ENCODE measurements at places on chromosomes 6 and 20.
A peak's percentile ranks its signal among the peaks of the same experiment; 100 is the strongest.

- no peak for DNase-seq
Measured at GRCh38 chr6:31401403-31401802, 2.0 kb upstream of the MICA start.

DNA sequence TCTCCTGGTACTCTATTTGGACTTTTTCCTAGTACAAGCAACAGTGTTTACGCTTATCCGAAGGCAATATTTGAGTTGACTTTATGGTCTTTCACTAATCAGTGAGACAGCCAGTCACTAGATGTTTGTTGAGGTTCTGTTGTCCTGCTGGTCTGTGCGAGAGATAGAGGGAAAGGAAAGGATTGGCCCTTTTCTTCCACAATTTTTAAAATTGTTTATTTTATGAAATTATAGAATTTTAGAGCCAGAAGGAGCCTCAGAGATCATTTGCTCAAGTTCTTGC is 44.4 kb downstream of the MAP3K4 start:
- no peak for DNase-seq

DNA sequence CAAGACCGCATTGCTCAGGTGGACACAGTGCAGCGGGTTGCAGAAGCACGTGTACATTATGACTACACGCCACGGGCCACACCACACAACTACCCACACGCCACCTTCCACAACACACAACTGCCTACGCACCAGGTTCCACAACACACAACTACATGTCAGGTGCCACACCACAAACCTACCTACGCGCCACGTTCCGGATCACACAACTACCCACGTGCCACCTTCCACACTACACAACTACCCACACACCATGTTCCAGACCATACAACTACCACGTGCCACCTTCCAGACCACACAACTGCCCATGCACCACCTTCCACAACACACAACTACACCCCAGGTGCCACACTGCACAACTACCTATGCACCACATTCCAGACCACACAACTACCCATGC is 20.5 kb downstream of the THBS2 start:
- no peak for DNase-seq

GRCh38 chr6:44624936-44625573 is 237.5 kb downstream of the CDC5L start:
- DNase-seq, result no peak

- no peak for DNase-seq
Measured at GRCh38 chr6:127952831-127953230, 52.0 kb upstream of the THEMIS start.

DNA sequence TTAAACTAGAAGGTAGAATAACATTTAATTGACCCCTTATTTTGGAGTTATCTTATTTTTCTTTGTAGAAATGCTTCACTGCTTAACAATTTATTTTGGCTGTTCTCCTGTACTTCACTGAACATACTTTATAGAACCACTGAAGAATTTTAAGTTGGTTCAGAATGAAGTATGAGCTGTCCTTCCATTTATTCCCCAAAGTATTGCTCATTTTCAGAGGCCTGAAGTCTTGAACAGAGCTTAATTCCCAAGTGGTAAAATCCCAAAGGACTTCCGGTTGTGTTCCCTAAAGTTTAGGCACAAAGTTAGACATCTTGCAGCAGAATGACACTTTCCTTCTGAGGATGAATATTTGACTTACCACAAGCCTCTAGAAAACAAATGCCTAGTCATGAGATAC is 233.3 kb downstream of the TINAG start:
- no peak for DNase-seq

DNA sequence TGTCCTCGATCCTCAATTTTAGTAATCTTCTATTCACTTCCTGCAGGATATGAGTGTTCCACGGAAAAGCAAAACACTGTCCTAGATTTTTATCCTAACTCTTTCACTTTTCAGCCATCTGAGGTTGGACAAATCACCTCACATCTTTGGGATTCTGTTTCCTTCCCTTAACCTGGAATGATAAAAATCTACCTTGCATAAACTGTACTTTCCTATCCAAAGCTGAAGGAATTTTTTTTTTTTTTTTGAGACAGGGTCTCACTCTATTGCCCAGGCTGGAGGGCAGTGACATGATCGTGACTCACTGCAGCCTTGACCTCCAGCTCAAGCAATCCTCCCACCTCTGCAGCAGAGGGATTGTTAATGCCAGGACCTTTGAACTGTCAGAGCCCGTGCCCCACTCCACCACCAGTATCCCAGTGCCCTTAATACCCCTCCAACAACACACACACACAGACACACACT is 20.5 kb downstream of the CAPN11 start:
- no peak for DNase-seq

- no peak for DNase-seq
Measured at GRCh38 chr20:5191829-5192569, 65.2 kb downstream of the CDS2 start.

DNA sequence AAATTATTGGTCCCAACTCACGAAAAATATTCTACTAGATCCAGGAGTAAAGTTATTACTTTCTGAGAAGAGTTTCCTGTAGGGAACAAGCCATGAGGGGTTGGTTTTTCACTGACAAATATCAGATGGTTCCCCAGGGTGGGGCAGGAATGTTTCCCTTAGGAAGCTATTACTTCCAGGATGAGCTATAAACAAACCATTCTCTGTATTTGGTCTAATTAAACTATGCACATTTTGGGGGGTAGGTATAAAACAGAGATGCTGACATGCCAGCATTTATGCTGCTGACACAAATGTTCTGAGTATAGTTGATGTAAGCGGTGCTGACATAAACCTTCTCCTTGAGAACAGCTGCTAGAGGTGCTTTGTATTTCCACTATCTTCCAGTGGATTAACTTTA is 54.2 kb downstream of the OGFRL1 start:
- DNase-seq, result no peak

DNA sequence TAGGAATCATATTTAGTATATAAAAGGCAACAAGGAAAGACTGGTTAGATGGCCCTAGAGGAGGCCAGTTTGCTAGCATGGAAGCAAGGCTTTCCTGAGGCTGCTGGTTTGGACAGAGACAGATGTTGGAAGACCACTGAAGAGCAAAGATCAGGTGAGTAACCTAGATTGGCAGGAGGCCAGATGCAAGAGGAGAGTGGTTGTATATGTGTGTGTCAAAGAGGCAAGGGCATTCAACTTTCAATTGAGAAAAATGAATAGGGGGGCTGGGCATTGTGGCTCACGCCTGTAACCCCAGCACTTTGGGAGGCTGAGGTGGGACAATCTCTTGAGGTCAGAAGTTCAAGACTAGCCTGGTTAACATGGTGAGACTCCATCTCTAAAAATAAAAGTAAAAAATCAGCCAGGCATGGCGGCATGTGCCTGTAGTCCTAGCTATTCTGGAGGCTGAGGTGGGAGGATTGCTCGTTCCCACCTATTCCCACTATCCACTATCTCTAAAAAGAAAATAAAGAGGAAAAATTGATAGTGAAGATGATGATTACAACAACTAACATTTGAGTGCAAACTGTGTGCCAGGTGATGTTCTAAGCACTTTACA is 79.8 kb downstream of the PRDM1 start:
- no peak for DNase-seq

- DNase-seq, result peak; percentile 4
Measured at GRCh38 chr6:42136508-42137193, 5.8 kb downstream of the C6orf132 start.

- DNase-seq, result no peak
Measured at GRCh38 chr6:3438190-3439167, 18.4 kb downstream of the SLC22A23 start.

GRCh38 chr6:85641897-85642773 is 551 bp downstream of the SYNCRIP start:
- DNase-seq, result peak; percentile 48

- no peak for DNase-seq
Measured at GRCh38 chr20:51305316-51306052, 237.0 kb downstream of the NFATC2 start.

DNA sequence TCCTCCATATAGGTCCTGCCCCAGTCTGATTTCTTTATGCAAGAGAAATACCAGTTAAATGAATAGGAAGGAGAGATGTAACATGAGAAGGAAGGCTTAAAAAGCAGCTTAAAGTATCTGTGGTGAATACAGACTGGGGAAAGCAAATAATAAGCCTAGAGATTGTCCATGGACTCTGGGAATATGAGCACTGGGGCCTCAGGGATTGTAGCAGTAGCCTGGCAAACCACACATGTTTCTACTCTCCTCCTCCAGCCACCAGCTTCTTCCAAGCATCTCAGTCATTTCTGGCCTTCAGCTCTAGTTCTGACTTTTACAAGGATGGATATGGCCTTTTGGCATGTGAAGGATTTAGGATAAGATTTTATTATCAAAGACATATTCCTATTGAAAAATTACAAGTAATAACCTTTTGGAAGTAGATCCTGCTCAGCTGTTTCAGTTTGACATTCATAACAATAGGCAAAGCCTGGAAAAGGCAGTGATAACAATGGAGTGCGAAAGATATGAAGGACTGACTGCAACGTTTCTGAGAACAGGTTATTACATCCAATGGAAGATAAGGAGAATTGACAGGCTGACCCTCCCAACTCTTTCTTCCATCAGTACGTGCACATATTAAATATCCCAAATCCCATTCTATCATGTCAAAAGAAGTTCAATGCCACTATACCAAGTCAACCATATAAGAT is 41.6 kb downstream of the CYP39A1 start:
- no peak for DNase-seq

GRCh38 chr6:760982-761955 is 68.3 kb upstream of the EXOC2 start:
- no peak for DNase-seq

- no peak for DNase-seq
Measured at GRCh38 chr6:45494416-45495135, 116.8 kb upstream of the SUPT3H start.

GRCh38 chr6:78749326-78749725 is 118.0 kb upstream of the IRAK1BP1 start:
- no peak for DNase-seq

DNA sequence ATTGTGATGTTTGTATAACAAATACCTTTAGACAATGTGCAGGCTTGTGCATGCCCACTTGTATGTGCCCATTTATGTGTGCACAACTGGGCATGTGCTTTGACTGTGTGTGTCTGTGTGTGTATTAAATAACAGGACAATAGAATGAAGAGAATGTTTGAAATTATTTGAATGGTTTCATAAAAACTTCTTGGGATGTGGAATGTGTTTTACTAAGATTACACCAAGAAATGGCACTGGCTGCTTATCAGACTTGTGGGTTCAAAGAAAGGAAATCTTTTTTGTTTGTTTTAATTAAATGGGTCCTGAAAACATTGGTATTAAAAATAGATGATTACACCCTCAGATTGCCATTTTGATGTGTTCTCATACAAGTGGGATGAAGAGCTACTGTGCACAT is 191.6 kb upstream of the CCN2 start:
- DNase-seq, result no peak

DNA sequence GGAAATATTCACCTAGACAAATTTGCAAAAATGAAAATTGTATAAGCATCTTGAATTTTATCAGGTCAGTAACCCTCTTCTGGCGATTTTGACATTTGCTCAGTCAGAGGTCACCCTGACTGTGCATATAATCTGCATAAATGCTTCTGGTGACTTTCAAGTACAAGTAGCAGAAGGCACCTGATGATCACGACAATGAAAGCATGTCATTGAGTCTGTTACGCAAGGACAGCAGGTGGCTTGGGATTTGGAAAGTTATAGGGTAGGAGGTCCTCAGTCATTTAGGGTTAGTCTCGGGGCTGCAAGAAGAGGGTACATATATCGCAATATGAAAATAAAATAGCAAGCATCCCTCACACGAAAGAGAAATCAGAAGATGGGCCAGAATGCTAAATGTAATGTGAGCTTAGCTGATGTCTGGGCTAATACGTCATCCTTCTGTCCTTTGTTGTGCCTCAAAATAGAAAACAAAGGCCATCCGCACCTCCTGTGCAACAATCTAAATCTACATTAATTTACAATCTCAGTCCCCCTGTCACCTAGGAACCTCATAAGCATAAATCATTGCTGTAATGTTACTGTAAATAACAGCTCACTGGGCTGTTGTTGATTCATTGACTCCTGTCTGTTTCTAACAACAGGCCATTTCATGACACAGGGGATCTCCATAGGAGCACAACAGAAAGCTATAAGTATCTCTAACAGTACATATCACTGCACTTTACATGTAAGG is 155.2 kb upstream of the RSPO3 start:
- no peak for DNase-seq
